ENCODE measurements at places on chromosomes 4 and X. TPM values are rescaled to one million over a fixed set of nuclear protein-coding genes. Genes with fewer than 3 reads are reported as not detected.
A peak's percentile ranks its signal among the peaks of the same experiment; 100 is the strongest.

DACH2 gene
- not detected for total RNA-seq

GRCh38 chr4:167168611-167169010, 65.7 kb downstream of the SPOCK3 start:
- no peaks in the 10 kb centered on the region for H3K36me3 ChIP-seq
- H3K4me3 ChIP-seq, result no peak overlapping the region
- no peak overlapping the region for H3K27ac ChIP-seq
- no peaks in the 10 kb centered on the region for H3K27me3 ChIP-seq
- H3K4me1 ChIP-seq, result no peaks in the 10 kb centered on the region

DNA sequence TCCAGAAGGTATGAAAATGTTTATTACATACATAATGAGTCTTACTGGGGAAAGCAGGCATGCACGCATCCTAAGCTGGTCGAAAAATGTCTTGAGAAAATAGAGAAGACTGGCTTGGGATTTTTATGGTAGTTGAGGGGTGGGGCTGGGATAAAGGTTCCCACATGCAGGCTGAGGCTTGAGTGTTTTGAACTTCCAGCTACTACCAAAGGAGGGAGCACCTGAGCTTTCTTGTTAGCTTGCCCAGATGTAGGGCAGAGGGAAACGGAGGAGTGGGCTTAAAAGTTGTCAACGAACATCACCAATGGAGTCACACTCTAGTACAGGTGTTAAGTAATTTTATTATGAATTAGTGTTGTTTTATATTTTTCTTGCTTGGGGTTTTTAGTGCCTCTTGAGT, 39.6 kb upstream of the SRPX start:
- H3K27ac ChIP-seq, result no peak overlapping the region
- no peak for DNase-seq
- H3K27me3 ChIP-seq, result no peaks in the 10 kb centered on the region
- no peaks in the 10 kb centered on the region for H3K4me1 ChIP-seq

DNA sequence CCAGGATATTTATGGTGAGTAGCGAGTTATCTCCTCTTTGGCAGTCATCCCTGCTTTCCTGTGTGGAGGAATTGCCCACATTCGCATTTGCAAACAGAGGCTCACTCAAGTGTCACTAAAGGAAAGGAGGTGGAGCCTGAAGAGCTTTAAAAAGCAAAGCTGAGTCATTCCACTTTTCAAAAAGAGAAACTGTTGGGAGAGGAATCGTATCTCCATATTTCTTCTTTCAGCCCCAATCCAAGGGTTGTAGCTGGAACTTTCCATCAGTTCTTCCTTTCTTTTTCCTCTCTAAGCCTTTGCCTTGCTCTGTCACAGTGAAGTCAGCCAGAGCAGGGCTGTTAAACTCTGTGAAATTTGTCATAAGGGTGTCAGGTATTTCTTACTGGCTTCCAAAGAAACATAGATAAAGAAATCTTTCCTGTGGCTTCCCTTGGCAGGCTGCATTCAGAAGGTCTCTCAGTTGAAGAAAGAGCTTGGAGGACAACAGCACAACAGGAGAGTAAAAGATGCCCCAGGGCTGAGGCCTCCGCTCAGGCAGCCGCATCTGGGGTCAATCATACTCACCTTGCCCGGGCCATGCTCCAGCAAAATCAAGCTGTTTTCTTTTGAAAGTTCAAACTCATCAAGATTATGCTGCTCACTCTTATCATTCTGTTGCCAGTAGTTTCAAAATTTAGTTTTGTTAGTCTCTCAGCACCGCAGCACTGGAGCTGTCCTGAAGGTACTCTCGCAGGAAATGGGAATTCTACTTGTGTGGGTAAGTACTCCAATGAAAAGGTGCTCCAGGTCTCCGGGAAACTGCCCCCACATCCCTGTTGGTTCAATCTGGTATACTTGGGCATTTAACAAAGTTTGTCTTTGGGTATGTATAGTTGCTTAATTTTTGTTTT, at the start of gene EGF:
Gene EGF (plus strand): TSS at position 178 of the 890 bp plus-strand sequence. CDS start 453 bp downstream, at position 631.
- peaks cover 17% of the 10 kb centered on the region for H3K4me1 ChIP-seq
- H3K27ac ChIP-seq, result peak within 1 kb of the TSS; percentile 77
- DNase-seq, result no peak
- peak within 1 kb of the TSS; percentile 62 for H3K4me3 ChIP-seq
- no peaks in the 10 kb centered on the region for H3K27me3 ChIP-seq
- H3K36me3 ChIP-seq, result no peaks in the 10 kb centered on the region

TRIM61 gene
- total RNA-seq, result 2.3 TPM

STBD1 gene
- total RNA-seq, result 24.3 TPM

GRCh38 chr4:117093571-117093970, 8.2 kb upstream of the TRAM1L1 start:
- no peaks in the 10 kb centered on the region for H3K4me1 ChIP-seq
- H3K36me3 ChIP-seq, result no peaks in the 10 kb centered on the region
- no peaks in the 10 kb centered on the region for H3K27me3 ChIP-seq
- DNase-seq, result no peak
- H3K4me3 ChIP-seq, result no peak overlapping the region
- H3K27ac ChIP-seq, result no peak overlapping the region

HDX gene
- 2.0 TPM for total RNA-seq

- H3K27ac ChIP-seq, result no peak overlapping the region
- peaks cover 100% of the 10 kb centered on the region for H3K27me3 ChIP-seq
- no peak overlapping the region for H3K4me3 ChIP-seq
- no peaks in the 10 kb centered on the region for H3K36me3 ChIP-seq
Measured at GRCh38 chr4:13538427-13538973, 5.8 kb downstream of the NKX3-2 start.

- DNase-seq, result no peak
- H3K4me1 ChIP-seq, result no peaks in the 10 kb centered on the region
- no peaks in the 10 kb centered on the region for H3K27me3 ChIP-seq
- no peak overlapping the region for H3K27ac ChIP-seq
Measured at GRCh38 chr4:61162116-61162515, 38.0 kb upstream of the ADGRL3 start.

TREX2 gene
- total RNA-seq, result not detected

- no peaks in the 10 kb centered on the region for H3K36me3 ChIP-seq
- no peaks in the 10 kb centered on the region for H3K27me3 ChIP-seq
- no peak overlapping the region for H3K4me3 ChIP-seq
- DNase-seq, result no peak
- no peaks in the 10 kb centered on the region for H3K4me1 ChIP-seq
Measured at GRCh38 chr4:56742080-56742871, 61.2 kb upstream of the HOPX start.

- no peak for DNase-seq
- H3K4me3 ChIP-seq, result no peak overlapping the region
- no peaks in the 10 kb centered on the region for H3K36me3 ChIP-seq
- no peaks in the 10 kb centered on the region for H3K4me1 ChIP-seq
- H3K27ac ChIP-seq, result no peak overlapping the region
Measured at GRCh38 chrX:49799828-49800227, 29.3 kb upstream of the PAGE4 start.

GRCh38 chr4:98747393-98748091, 89.1 kb upstream of the TSPAN5 start:
- no peaks in the 10 kb centered on the region for H3K4me1 ChIP-seq
- no peak for DNase-seq
- no peak overlapping the region for H3K27ac ChIP-seq

DNA sequence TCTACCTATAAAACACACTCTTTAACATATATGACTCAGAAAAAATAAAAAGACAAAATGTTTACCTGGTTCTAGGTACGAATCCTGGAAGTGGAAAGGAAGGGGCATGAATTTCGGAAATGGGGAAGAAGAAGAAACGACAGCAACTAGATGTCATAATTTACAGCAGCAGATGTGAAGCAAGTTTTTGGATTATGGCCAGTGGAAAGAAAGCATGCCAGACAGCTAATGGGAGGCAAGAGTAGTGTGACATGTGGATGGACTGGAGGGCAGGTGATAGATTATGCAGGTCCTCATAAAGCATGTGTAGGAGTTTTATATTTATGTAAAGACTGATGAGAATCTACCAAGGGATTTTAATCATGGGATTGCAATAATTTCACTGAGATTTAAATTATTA, 279.0 kb upstream of the TACR3 start:
- H3K27ac ChIP-seq, result no peak overlapping the region
- no peaks in the 10 kb centered on the region for H3K36me3 ChIP-seq
- no peak overlapping the region for H3K4me3 ChIP-seq
- no peak for DNase-seq

GRCh38 chrX:18415386-18415785, 10.0 kb upstream of the CDKL5 start:
- no peaks in the 10 kb centered on the region for H3K36me3 ChIP-seq
- H3K27ac ChIP-seq, result no peak overlapping the region
- no peaks in the 10 kb centered on the region for H3K27me3 ChIP-seq
- H3K4me1 ChIP-seq, result no peaks in the 10 kb centered on the region
- no peak for DNase-seq

EVC gene
- total RNA-seq, result 5.1 TPM

DNA sequence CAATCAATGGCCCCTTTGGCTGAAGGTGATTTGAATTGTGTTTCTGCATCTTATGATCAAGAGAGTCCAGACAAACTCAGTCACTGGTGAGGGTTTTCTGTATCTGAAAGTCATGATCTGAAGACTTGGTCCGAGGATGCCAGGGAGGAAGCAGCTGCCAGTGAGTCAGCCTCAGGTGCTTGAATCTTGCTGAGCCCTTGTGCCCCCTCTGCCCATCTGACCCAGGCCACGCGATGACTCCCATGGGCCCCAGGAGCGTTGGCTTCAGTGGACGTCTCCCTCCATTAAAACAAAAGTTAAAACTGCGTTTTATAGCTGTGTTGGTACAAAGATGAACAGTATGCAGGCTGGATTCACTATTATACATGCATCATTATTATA, 62.0 kb downstream of the HTRA3 start:
- peak overlapping the region; percentile 87 for H3K27ac ChIP-seq
- peaks cover 32% of the 10 kb centered on the region for H3K4me1 ChIP-seq
- no peak for DNase-seq
- no peak overlapping the region for H3K4me3 ChIP-seq

GRCh38 chr4:150934022-150934421, 81.1 kb downstream of the LRBA start:
- no peaks in the 10 kb centered on the region for H3K27me3 ChIP-seq
- no peak for DNase-seq
- H3K36me3 ChIP-seq, result no peaks in the 10 kb centered on the region
- peaks cover 29% of the 10 kb centered on the region for H3K4me1 ChIP-seq
- no peak overlapping the region for H3K4me3 ChIP-seq

DGAT2L6 gene
- total RNA-seq, result not detected

GRCh38 chrX:78213331-78213730, 73.9 kb upstream of the TAF9B start:
- DNase-seq, result no peak
- H3K4me3 ChIP-seq, result no peak overlapping the region
- H3K4me1 ChIP-seq, result no peaks in the 10 kb centered on the region
- no peak overlapping the region for H3K27ac ChIP-seq

PNMA3 gene
- 1.8 TPM for total RNA-seq

CTAG1B gene
- not detected for total RNA-seq

- H3K4me1 ChIP-seq, result no peaks in the 10 kb centered on the region
- no peak for DNase-seq
- H3K36me3 ChIP-seq, result no peaks in the 10 kb centered on the region
- H3K4me3 ChIP-seq, result no peak overlapping the region
- no peaks in the 10 kb centered on the region for H3K27me3 ChIP-seq
- H3K27ac ChIP-seq, result no peak overlapping the region
Measured at GRCh38 chr4:138452826-138453225, 210.7 kb upstream of the SLC7A11 start.

GTPBP6 gene
- 51.1 TPM for total RNA-seq
